ENCODE measurements at places on chromosomes 7 and 10.

DNA sequence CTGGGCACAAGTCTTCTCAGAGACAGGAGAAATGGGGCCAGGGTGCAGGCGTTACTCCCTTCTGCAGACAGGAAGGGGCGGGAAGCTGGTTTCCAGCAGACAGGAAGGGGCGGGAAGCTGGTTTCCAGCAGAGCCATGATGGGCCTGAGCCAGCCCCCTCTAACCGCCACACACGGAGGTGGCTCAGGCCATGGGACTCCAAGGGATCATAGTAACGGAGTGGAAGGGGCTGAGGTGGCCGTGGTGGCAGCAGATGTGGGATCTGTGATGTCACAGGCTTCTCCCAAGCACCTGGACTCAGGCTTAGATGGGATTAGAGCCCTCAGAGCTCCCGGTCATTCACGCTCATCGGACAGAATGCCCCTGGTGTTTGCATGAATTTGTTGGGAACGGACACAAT is 177.8 kb downstream of the USP6NL start:
- DNase-seq, result no peak

DNA sequence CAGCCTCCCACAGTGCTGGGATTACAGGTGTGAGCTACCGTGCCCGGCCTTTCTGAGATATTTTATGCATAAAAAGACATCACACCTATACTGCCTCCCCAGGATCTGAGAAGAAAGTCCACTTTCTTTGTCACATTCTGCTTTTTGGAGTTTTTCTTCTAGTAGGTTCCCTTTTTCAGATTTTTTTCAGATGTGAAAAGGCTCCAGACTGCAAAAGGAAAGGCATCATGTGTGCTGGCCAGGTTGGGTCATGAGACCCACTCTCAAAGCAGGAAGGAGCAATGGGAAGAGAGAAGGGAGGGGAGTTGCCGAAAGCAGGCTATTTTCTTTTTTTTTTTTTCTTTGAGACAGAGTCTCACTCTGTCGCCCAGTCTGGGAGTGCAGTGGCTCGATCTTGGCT is 10.8 kb downstream of the BLVRA start:
- DNase-seq, result no peak

DNA sequence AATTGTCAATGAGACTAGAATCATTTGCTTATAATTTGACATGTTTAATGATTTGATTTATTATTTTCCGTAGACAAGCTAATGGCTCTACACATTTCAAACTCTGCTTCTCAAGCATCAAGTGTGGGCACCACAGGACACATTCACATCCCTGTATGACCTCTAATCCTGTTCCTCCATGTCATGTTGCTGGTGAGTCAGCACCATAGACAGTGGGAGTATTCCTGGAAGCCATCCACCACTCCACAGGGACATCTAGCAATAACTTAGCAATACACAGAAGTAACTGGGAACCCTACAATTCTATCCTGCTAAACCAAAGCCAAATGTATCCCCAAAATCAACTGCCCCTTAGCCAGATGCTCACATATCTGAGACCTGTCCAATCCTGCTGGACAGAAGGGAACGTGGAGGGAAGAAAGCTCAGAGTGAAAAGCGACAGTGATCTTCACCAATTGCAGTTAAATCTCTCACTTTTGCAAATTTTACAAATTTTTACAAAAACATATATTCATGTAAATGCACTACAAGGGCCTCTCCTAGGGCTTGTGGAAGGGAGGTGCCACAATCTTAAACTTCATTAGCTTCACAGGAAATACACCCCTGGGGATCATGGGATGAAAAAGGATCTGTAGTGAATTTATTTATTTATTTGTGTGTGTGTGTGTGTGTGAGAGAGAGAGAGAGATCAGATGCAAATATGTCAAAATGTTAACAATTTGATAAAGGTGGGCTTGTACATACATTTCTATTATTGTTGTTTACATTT is 126.5 kb downstream of the GFRA1 start:
- DNase-seq, result no peak

- DNase-seq, result no peak
These were observed 67.0 kb upstream of the PLXDC2 start for GRCh38 chr10:19749185-19749729.

GRCh38 chr10:92688573-92688926 is 1.2 kb upstream of the HHEX start:
- no peak for DNase-seq

DNA sequence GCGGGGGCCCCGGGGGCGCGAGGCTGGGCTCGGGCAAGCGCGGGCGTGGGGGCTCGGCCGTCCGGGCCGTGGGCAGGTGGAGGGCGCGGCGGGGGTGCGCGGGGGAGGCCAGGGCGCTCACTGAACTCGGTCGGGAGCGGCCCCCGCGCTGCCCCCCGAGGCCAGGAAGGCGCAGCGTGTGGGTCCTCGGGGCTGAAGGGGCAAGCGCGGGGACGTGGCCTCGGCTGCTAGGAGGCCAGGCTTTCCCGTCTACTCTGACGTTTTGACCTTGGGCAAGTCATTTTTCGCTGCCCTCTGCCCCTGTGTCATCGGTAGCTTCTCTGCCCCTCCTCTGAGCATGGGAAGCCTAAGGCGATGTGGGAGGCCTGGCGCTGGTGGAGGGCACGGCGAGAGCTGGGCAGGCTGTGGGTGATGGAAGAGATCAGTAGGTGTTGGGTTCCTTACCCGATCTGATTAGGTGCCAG is 441 bp downstream of the FBH1 start:
- peak; percentile 37 for DNase-seq

DNA sequence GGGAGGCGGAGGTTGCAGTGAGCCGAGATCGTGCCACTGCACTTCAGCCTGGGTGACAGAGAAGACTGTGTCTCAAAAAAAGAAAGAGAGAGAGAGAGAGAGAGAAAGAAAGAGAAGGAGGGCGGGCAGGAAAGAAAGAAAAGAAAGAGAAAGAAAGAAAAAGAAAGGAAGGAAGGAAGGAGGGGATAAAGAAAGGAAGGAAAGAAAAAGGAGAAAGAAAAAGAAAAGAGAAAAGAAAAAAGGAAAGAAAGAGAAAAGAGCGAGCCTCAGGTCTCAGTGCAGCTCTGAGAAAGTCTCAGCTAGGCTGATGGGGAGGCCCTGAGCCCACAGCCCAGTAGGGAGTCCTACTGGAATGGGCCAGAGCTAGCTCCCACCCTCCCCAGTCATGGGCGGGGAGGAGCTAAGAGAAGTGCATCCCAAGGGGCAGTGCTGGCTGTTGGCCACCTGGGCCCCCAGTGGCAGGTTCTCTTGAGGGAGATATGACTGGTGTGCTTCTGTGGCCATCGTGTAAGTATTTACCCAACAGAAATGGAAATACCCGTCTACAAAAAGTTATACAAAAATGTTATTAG is 69.3 kb downstream of the ABRAXAS2 start:
- DNase-seq, result no peak

DNA sequence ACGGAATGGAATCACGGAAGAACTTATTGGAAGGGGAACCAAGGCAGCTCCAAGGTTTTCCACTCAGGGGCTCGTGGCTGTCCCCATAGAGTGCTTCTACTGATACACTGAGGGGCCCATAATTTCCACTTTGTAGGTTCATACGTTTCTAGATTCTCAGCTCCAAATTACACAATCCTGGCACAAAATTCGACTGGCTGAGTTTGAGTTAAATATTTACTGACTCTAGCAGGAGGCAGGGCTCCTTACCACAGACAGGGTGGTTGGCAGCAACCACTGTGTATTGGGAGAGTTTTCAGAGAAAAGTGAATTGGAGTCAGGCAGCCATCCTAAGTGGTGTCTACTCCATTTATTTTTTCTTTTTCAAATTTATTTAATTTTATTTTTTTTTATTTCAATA is 55.4 kb upstream of the SEC61G start:
- DNase-seq, result no peak

DNA sequence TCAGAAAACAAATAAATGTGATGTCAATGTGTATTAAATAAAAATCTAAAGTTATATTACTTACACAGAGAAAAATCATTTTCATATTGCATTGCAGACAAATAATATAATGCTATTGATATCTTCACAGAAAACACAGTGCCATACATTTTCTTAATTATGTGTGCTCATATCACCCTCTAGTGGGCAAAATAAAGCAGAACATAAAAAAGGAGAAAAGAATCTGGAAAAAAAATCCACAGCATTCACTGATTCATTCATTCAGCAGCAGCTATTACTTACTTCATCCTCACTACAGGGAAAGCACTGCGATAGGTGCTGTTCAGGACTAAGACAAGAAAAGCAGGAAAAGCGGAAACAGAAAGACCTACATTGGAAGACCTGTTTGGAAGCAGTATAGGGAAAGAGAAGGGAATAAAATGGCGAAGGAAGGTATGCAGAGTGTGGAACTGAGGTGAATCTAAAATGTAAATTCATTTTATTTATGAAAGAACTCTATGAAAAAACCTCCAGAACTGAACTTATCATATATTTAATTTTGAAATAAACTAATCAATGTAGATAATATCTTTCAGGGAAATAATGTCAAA is 73.2 kb downstream of the POT1 start:
- DNase-seq, result peak; percentile 55

DNA sequence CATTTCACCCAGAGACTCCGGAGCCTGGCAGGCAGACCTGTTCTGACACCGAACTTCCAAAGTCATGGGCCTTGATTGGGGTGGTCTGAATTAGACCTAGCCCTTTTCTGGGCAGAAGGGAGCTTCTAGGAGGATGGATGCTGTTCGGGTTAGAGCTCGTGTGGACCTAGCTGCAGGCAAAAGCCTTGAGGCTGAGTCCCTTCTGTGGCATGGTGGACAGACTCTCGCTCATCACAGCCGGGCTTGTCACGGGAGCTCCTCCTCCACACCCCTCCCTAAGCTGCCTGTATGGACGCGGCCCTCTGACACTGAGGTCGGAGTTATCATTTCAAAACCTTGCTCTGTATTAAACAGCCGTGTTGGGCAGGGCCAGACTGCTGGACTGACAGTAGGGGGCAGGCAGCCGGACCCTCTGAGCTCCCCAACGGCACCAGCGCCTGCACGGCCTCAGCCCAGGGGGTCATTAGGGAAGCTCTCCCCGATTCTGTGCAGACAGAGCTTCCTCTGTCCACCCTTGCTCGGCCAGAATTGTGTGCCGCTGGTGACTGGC is 2.2 kb downstream of the IRF5 start:
- no peak for DNase-seq
